ENCODE measurements at places on chromosomes 1 and 21. TPM values are rescaled to one million over a fixed set of nuclear protein-coding genes. Genes with fewer than 3 reads are reported as not detected.

DNA sequence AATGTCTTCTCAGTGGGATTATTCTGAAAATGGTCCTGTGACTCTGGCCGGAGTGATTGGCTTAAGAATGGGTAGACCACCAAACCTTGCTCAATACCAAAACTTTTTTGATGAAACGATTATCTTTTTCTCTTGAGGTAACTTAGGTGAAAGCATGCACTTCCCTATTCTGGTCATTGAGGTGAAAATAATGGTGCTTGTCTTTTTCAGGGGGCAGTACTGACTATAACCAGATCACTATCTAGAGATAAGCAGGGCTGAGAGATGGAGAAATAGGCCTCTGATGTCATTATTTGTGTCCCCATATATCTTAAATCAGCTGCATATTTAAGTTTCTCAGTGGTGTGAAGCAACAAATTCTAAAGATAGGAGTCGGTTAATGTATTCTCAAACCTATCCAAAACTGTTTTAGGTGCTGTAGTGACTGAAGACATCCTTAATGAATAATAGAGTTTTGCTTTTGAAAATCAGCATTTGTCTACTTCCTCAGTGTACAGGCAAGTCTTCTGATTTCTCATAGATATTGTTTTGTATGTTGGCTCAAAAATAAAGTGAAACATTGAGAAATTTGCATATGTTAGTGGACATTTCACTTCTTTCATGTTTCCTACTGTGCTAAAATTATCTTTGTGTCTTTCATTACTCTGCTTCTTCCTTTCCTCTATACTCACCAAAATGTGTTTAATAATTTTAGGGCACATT is 735.3 kb upstream of the ADGRL4 start:
- DNase-seq = no peak

DNA sequence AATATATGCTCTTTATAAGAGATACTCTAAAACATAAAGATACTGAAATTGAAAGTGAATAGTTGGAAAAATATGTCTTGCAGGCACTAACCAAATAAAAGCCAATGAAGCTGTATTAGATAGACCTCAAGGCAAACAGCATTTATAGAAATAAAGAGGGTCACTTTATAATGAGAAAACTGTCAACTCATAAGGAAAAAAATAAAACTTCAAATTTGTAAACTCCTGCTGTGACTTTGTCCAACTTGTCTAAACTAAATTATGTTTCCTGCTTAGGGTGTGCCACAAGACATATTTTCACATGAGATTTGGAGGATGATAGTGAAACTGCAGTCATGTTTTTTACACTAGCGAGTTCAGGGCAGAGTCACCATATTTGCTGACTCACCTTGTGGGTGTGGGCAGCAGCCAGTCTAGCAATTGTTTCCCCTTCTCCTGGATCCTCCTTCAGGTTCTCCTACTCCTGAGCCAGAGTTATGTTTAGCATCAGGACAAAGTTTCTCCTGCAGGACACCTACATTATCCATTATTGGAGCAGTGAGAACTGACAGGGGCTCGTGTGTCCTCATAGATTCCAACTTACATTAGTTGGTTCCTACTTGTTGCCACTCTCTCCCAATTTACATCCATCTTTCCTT is 43.8 kb downstream of the CD53 start:
- no peak for DNase-seq

The SPRR2F gene
- polyA plus RNA-seq = 1.3 TPM

The C1QC gene
- polyA plus RNA-seq = 64.7 TPM

The GPR37L1 gene
- polyA plus RNA-seq = 9.7 TPM

DNA sequence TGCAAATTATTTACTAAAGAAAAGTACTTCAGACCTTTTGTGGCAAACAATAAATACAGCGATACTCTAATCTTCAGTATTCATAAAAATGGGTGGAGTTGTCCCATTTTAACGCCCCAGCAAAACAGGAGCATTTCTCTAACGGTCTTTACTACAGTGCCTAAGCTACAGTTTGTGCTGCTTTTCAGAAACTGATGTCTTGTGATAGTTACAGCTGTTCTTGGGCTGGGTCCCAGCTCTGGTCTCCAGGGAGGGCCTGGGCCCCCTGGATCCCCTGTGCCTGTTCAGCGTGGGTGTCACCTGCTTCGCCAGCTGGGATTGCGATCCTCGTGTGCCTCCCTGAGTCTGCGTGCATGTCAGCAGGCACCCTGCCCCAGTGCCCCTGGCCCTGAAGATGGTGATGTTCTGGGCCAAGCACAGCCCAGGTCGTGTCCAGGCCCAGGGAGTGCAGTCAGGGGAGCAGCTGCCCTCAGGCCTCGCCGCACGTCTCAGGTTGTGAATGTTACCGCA is 64.0 kb upstream of the DIP2A start:
- DNase-seq = no peak

The ADORA3 gene
- polyA plus RNA-seq = 10.4 TPM

DNA sequence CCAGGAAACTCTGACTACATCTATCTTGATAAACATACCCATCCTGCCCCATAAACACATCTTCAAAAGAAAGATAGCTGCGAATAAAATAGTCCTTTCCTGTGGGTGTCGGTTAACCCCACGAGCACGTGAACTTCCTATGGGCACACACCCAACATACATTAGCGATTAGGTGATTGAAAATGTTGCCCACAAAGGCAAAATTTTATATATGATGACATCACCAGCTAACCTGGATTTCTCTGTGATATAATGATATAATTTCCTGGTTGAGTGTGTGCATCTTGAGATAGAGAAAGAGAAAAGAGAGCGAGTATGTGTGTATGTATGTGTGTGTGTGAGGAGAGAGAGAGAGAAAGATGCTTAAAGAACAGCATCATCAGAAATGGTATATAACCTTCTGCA is 296.1 kb downstream of the PTPRC start:
- DNase-seq = no peak

The LRRC42 gene
- polyA plus RNA-seq = 26.6 TPM

The COL9A2 gene
- 80.3 TPM for polyA plus RNA-seq

GRCh38 chr1:21775985-21776562 is 6.9 kb downstream of the USP48 start:
- DNase-seq = no peak

GRCh38 chr21:31363720-31364119 is 19.7 kb upstream of the TIAM1 start:
- no peak for DNase-seq

The TMCC2 gene
- 77.4 TPM for polyA plus RNA-seq

- DNase-seq = no peak
Measured at GRCh38 chr21:21230672-21231071, 232.5 kb downstream of the NCAM2 start.

GRCh38 chr1:48757363-48757762 is 19.3 kb downstream of the BEND5 start:
- no peak for DNase-seq

DNA sequence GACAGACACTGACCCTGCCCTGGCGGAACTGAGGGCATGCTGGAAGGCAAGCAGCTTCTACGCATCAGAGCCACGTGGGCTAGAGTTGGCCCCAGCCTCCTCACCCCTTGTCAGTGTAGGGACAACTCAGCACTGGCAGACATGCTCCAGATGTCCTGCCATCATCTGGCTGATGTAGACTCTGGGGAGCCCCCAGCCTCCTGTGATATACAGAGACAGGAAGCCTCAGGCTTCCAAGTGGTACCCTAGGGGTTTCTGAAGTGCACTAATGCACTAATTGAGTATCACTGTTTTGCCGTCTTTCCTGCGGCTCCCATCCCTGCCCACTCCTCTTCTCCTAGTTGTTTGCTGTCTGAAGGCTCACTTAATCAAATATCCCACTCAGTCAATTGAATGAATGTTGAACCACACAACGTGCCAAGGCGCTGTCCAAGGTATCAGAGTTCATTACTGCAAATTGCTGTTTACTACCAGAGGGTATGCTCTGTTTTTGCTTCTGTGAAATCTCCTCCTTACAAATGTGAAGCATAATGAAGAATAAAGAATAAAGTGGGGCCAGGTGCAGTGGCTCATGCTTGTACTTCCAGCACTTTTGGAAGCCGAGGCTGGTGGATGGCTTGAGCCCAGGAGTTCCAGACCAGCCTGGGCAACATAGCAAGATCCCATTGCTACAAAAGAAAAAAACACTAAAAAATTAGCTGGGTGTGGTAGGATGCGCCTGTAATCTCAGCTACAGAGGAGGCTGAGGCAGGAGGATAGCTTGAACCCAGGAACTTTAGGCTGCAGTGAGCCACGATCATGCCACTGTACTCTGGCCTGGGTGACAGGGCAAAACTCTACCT is 76.4 kb upstream of the ZBTB18 start:
- no peak for DNase-seq

The SLC26A9 gene
- 0.21 TPM for polyA plus RNA-seq

- DNase-seq = no peak
Measured at GRCh38 chr1:41293779-41294178, 51.7 kb upstream of the SCMH1 start.

DNA sequence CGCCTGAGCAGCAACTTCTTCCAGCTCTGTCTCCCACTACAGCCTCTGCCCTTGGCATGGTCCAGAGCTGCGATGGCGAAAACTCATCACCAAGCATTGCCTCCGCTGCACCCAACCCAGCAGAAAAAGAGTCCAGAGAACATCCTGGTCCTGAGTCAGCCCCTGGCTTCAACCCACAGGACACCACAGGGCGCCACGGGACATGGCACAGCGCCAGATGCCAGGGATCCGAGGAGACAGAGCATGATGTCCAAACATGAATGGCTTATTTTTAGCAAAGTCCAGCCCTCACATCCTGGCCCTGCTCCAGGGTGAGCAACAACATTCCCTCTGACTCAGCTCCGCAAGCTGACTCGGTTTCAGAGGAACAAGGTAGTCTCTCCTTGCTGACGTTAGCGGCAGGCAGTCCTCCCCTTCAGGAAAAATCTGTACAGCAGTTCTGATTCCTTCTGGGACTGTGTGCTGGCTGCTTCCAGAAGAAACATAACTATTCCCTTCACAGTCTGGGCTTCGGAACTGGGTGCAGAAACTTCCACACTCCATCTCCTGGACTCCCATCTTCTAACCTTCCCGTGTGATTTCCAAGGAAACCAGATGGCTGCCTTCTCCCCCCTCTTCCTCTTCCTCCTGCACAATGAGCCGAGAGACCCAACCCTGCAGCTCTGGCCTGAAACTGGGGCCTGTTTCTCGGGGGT is 131.3 kb downstream of the TOMM20 start:
- DNase-seq = peak; percentile 70

- no peak for DNase-seq
Measured at GRCh38 chr1:46248122-46248920, 758 bp downstream of the RAD54L start.

DNA sequence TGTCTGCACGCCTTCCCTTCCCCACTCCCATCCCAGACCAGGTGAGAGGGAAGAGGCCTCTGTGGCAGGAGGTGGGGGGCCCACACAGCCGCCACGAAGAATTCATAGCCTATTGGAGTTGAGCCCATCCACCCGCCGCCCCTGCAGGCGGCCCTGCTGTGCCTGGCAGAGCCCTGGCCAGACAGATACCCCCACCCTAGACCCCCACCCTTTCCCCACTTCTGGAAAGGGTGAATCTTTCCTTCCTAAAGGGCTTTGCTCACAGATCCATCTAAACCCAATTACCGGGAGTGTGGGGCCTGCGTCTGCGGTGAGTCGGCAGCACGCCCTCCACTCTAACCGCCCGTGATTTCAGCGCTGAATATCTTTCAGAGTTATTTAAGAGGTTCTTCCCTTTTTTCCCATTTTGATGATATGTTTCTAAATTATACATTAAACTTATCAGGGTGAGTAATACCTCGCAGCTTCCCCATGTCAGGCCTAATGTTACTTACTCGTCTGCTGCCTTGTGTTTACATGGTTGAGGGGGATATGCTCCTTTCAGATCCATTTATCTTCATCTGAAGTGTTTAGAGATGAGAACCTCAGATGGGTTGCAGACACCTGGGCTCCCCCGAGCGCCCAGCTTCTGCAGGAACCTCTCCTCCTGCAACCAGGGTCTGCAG is 183.9 kb upstream of the VAMP3 start:
- DNase-seq = no peak

DNA sequence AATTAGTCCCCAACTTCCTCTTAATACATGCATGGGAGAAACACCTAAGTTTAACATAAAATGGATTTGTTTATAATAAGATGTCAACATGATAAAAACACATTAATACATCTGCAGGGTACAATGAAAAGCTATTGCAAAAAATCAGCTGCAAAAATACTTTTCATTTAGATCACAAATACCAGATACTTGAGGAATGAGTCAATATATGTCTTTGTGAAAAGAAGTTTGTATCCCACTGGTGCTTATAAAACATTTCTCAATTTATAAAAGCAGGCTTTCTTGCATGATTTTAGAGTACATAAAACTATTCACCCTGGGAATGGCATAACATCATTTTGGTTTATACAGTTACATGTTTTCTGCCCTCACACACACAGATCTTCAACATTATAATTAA is 18.6 kb upstream of the PRKAA2 start:
- DNase-seq = peak; percentile 36

GRCh38 chr1:39609618-39610331 is 29.7 kb downstream of the HEYL start:
- no peak for DNase-seq

The HMGN2 gene
- polyA plus RNA-seq = 696 TPM

GRCh38 chr1:202521886-202522285 is 173.4 kb downstream of the PPP1R12B start:
- DNase-seq = no peak

DNA sequence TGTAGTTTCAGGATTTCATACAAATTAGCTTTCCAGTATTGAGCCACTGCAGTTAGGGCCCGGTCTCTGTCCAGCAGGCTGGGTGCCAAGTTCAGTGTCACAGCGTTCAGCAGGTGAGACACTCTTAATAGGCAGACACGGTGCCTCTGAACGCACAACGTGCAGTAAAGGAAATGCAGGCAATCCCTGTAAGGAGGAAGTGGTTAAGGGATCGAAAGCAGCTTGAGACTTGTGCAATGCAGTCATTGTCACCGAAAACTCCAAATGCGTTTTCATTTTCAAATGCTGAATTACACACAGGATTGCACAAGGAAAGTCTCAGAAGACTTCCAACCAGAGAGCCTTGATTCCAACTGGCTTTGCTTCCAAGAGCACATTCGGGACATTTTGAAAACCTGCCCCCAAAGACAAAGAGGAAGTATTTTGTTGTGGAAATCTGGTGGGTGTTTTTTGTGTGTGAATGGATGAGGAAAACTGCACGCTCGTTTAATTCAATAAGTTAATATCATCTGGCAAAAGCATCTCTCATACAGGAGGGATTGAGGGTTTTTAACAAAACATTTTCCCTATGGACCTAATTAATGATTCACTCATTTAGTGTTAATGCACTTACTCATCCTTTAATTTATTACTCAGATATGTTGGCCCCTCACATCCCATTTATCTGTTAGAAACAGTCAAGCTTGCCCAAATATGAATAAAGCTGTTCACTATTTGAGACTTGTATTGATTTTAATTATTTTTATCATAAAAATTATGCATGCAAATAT is 61.6 kb downstream of the PTGS2 start:
- no peak for DNase-seq

Data from spinal cord (tissue), 10 donors.